Karpas-422 (cell line): ENCODE measurements at places on chromosomes 7 and 10.

DNA sequence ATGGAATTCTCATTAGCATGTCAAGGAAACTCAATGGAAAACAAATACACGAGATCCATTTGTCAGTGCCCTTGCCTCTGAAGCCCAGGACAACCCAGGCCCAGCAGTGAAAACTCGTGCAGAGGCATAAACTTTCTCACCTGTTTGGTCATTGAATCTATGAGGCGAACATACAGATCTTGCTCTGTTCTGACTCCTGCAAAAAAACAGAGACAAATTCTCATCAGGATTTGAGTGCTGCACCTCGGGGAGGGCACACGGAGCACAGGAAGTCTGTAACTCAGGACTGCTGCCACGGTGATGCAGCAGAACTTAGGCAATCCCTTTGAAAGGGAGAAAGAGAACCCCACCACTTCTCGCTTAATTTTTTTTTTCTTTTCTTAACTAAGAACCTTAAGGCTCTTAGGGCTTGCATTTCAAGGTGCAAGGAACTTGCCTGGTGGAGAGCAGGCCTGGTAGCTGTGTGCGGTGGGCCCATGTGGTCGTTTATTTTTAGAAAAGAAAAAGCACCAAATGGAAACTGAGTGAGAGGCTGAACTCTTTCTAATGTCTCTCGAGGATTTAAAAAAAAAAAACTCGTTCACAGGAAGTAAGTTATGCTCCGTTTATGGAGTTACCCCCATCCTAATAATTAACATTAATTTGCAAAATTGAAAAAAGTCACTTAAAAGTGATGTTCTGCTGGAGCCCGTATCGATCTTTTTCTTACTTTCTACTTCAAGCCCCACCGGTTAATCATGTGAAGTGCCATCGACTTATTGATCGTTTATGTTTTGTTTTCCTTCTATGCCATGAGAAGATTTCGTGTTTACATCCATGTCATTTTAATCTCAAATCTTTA is 1.8 kb downstream of the EBF3 start:
- DNase-seq = no peak

- DNase-seq = no peak
These were observed 16.4 kb upstream of the RUFY2 start for GRCh38 chr10:68423522-68423921.

GRCh38 chr7:4747746-4748145 is 27.7 kb upstream of the AP5Z1 start:
- no peak for DNase-seq

DNA sequence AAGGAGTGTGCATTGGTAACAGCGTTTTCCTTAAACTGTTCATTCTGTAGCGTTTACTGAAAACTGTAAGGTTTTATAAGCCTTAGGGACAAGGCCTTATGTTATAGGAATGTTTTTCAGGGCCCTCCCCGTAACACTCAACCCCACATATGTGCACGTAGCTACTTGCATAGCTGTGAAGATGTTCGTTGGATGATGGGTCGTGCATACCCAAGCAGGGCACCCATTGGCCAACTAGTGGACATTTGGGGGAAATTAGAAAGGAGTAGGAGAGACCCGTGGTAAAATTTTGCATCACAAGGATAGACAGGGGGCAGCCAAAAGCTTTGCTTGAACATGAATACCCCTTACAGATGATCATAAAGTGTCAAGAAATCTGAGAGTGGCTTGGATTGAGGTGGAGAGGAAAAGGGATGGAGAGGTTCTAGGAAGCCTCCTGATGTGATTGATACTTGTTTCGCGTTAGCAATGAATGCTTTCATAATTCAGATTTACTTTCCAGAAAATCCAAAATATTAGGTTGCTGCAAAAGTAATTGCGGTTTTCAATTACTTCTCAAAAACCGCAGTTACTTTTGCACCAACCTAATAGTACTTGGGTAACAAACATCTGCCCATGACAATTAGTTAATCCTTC is 878 bp downstream of the SEC61A2 start:
- DNase-seq = peak; percentile 89

DNA sequence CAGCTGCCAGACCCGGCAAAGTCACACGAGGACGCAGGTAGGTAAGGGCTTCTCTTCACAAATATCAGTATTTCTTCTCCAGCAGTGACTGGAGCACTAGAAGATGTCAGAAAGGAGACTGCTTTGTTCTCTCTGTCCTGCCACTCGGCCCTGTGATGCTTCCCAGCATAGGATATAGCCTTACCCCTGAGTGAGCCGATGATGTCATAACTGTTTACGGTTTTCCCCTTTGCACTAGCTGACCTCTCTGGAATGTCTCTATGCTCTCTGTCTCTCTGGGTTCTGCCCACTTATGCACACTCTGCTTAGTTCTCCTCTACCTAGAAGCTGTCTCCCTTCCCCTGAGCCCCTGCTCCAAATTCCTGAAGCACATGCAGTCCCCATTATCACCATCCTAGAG is 167.5 kb upstream of the PODXL start:
- no peak for DNase-seq

GRCh38 chr10:58412502-58412961 is 27.3 kb downstream of the TFAM start:
- DNase-seq = no peak

DNA sequence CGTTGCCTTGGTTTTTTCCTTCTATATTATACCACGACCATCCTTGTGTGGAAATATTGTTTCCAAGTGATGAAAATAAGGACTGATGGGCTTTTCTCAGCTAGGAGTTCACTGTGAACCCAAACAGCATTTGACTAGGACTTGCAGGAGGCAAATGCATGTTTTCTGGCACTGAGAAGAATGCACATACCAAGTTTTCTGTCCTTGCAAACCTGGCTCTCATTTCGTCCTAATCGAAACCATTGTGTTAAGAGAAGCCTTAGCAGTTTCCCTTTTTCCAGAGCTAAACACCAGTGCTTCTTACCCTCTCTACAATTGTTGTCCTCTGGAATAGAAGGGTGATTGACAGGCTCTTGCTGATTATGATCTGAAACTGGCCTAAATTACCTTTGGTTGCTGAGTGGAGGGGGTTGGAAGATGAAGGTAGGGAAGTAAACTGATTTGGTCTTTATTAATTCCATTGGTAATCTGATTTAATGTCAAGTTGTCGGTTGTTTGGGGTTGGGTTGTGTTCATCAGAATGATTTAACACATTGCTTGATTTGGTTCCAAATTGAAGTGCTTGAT is 33.1 kb upstream of the ELMO1 start:
- no peak for DNase-seq
